Small intestine (tissue), 16 donors: ENCODE measurements at places on chromosomes 1 and 21. TPM values are rescaled to one million over a fixed set of nuclear protein-coding genes. Genes with fewer than 3 reads are reported as not detected.
A peak's percentile ranks its signal among the peaks of the same experiment; 100 is the strongest.

Gene SLC45A1
- not detected for polyA plus RNA-seq

DNA sequence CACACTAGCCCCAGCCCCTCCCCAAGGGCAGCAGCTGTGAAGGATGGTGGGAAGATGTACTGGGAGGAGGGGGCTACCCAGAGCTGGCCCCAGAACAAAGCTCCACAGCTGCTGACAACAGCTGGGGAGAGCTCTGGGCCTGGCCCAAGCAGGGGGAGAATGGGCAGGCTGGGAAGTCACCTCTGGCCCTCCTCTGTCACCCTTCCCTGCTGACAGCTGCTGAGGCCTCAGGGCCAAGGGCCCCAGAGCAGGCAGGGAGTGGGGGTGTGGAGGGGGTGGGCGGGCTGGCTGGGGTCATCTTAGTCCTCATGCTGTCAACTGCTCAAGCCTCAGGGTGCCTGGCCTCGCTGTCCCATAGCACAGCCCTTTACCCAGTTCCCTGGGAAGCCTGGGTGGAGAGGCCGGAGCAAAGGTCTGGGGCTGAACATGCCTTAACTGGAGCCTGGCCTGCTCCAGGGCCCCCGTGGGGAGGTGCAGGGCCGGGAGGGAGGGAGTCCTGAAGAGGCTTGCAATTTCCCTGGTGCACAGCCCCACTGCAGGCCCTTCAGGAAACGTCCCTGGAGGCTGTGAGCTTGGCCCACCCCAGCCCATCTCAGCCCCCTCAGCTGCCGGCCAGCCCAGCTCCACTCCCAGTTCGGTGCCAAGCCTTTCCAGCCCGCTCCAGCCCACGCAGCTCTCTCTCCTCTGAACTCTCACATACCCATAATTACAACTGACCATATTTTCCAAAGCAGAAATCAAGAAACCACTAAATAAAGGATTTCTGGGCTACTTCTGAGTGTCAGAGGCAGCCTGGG lies 25.7 kb downstream of the HSPG2 start:
- peaks cover 7% of the 10 kb centered on the region for H3K4me1 ChIP-seq
- H3K36me3 ChIP-seq: no peaks in the 10 kb centered on the region
- no peak overlapping the region for H3K4me3 ChIP-seq
- peak; percentile 87 for DNase-seq
- H3K27ac ChIP-seq: peak overlapping the region; percentile 86

GRCh38 chr1:205945069-205945468 lies 1.8 kb upstream of the SLC26A9 start:
- peaks cover 10% of the 10 kb centered on the region for H3K27me3 ChIP-seq
- no peak overlapping the region for H3K27ac ChIP-seq
- no peaks in the 10 kb centered on the region for H3K36me3 ChIP-seq
- DNase-seq: no peak
- H3K4me1 ChIP-seq: no peaks in the 10 kb centered on the region

Gene PADI4
- 0.24 TPM for polyA plus RNA-seq

DNA sequence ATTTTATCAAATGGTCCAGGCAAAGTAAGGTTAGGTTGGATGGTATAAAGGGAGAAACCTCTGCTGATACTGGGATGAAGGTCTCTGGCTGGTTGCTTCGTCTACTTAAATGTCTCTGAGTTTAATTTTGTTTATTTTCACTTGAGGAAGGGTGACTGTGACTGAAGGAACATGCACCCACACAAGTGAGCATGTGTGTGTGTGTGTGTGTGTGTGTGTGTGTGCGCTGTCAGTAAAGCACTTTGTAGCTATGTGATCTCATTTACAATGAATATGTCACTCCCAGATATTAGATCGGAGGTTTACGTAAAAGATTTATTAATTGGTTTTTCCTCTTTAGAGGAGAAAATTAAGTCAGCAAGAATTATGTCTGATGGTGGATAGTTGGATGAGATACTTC lies 4.4 kb downstream of the FOXD2 start:
- peaks cover 14% of the 10 kb centered on the region for H3K4me1 ChIP-seq
- no peak overlapping the region for H3K4me3 ChIP-seq
- DNase-seq: no peak
- peaks cover 88% of the 10 kb centered on the region for H3K27me3 ChIP-seq

GRCh38 chr1:22186311-22186710 lies 43.4 kb upstream of the WNT4 start:
- no peaks in the 10 kb centered on the region for H3K4me1 ChIP-seq
- H3K27me3 ChIP-seq: no peaks in the 10 kb centered on the region
- H3K4me3 ChIP-seq: no peak overlapping the region
- no peak overlapping the region for H3K27ac ChIP-seq
- DNase-seq: no peak

Gene HPCAL4
- 0.27 TPM for polyA plus RNA-seq

DNA sequence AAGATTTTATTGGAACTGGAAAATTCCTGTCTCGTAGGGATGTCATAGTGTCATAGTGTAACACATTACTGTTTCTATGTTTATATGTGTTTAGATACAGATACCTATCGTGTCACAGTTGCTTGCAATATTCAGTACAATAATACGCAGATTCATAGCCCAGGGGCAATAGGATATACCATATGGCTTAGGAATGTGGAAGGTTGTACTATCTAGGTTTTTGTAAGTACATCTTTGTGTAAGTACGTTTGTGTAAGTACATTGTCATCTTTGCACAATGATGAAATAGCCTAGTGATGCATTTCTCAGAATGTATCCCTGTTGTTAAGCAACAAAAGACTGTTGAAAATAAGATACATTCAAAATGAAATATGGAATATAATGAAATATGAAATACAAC lies 68.9 kb downstream of the CAMTA1 start:
- H3K27me3 ChIP-seq: no peaks in the 10 kb centered on the region
- no peak for DNase-seq
- H3K4me1 ChIP-seq: peaks cover 2% of the 10 kb centered on the region
- no peak overlapping the region for H3K27ac ChIP-seq

GRCh38 chr1:101371259-101371658 lies 134.4 kb downstream of the S1PR1 start:
- H3K4me1 ChIP-seq: no peaks in the 10 kb centered on the region
- no peak for DNase-seq
- H3K4me3 ChIP-seq: no peak overlapping the region
- H3K36me3 ChIP-seq: no peaks in the 10 kb centered on the region
- H3K27me3 ChIP-seq: no peaks in the 10 kb centered on the region

Gene OR2G6
- polyA plus RNA-seq: not detected

GRCh38 chr1:40795811-40796586 lies 12.4 kb downstream of the KCNQ4 start:
- no peak overlapping the region for H3K4me3 ChIP-seq
- no peak for DNase-seq
- H3K36me3 ChIP-seq: no peaks in the 10 kb centered on the region
- peaks cover 10% of the 10 kb centered on the region for H3K4me1 ChIP-seq

- H3K36me3 ChIP-seq: no peaks in the 10 kb centered on the region
- H3K4me3 ChIP-seq: no peak overlapping the region
- H3K4me1 ChIP-seq: no peaks in the 10 kb centered on the region
- H3K27me3 ChIP-seq: no peaks in the 10 kb centered on the region
Observed at GRCh38 chr1:106620521-106620954, 435.9 kb upstream of the PRMT6 start.
